ENCODE measurements at places on chromosomes 4 and X.

DNA sequence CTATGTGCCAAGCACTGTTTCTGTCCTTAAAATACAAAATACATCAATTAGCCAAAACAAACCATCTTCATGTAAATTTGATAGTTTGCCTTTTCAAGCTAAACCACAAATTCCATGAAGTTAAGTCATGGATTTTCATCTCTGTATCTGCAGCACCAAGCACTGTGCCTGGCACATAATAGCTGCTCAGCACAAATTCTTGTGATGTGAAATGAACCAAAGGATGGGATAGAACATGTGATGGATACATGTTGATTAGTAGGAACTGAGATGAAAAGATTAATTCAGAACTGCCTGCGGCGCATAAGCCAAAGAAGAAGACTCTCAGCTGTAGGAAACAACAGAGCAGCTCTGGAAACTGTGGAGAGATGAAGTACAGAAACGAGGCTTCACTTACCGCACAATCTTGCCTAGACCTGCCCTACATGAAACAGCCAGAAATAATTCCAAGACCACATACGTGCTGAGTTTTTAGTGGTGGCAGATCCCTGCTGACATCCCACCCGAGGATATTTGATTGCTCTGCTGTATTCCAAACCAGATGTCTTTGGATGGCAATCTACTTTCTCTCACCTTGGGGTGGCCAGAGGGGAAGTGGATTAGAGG is 40.9 kb upstream of the DCLK2 start:
- no peak for DNase-seq

DNA sequence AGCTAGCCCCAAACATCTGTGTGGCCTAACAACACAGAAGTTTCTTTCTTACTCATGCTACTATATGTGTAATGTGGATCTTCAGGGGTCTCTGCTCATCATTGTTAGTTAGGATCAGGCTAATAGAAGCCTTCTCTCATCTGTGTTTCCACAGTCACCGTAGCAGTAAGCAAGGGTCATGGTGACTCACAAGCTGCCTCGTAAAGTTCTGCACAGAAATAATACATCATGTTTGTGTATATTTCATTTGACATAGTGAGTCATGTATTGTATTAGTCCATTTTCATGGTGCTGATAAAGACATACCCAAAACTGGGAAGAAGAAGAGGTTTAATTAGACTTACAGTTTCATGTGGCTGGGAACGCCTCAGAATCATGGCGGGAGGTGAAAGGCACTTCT is 38.7 kb downstream of the SLC4A4 start:
- DNase-seq: no peak

DNA sequence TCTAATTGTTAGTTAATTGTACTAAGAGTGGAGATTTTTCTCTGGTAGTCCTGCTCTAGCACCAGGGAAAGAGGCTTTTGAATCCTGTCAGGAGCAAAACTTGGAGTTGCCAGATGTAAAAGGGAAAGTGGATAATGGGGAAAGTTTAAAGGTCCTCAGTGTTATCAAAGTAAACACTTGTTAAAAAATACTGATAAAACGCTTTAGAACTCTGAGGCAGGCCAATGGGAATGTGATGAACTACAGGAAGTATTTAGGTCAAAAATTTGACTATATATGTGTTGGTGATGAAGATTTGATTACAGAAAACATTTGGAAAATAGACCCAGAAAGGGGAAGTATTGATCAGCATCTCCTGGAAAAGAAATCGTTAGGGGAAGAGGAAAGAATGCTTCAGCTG is 32.8 kb downstream of the SERPINA7 start:
- DNase-seq: no peak

DNA sequence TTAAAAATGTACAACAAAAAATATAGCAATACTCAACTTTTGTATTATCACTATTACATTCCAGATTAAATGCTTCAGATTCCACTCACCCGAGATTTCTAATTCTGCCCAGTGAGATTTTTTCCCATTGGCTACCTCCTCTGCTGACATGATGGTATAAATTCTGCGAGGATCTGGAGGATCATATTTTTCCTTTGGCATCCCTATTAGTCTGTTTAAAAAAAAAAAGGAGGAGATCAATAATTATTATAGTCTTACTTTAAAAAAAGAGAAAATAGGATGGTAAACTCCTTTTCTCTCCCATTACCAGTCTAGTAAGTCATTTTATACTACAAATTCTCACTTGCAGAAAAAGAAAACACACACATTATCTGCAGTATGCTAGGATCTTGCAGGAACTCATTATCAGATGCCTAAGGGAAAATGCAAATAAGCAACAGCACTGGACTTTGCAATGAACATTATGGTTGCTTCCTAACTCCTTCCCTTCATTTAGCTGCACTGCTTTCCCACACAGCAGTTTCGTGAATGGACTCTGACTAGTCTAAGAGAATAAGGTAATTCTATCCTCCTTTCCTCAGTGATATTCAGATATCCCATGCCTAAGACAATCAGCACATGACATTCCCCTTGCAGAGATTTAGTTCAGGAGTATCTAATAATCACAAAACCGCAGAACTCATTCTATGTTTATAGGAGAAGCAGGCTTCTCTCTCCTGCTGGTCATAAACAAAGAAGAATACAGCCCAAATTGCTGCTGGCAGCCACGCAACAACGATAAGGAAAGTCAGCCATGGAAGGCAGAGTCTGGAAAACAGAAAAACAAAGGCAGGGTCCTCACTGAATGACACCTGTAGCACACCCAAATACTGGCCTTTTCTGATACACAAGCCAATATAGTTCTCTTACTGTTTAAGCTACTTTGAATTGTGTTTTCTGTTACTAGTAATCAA is 42.7 kb downstream of the CNOT6L start:
- DNase-seq: no peak

DNA sequence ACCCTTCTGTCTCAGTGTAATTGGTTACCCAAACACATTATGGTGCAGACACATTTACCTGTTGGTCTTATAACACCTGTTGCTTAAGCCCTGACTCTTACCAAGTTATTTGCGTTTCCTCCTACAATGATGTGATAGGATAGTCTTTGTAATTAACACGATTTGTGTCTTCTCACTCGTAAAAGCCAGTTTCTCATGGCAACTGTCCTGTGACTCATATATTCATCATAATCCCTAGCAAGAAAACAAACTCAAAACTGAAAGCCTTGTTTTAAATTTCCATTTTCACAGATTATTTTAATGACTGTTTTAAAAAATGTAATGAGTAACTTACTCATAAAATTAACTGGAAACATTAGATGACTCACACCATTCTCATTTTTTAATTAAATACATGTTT is 495.2 kb downstream of the NLGN4X start:
- no peak for DNase-seq

DNA sequence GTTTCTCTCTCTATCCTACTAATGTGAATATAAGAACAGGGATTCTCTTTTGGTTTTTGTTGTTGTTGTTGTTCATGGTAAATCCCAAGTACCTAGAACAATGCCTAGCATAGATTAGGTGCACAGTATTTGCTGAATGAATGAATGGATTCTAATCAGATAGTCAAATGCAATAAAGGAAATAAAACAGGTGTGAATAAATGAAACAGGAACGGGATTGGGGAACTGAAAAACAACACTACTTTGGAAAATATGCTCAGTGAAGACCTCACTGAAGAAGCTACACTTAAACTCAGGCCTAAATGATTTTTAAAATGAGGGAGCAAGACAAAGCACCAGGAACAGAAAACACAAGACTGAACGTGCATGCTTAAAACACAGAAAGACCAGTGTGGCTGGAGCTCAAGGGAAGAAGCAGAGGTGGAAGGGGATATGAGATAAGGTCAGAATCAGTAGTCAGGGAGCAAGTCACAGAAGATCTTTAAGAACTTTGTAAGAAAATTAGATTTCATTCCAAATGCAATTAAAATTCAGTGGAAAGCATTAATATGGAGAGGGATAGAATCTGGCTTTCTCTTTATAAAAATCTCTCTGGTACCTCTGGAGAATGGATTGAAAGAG is 144.7 kb downstream of the ZAR1 start:
- no peak for DNase-seq

Data from stimulated activated naive CD4-positive, alpha-beta T cell treated with Interleukin-2 at 50 U/mL for 16 hours (primary cell).